ENCODE measurements at places on chromosomes 6 and 20.

GRCh38 chr6:36142971-36143838, 12.9 kb downstream of the MAPK13 start:
- DNase-seq = no peak

- DNase-seq = no peak
Measured at GRCh38 chr20:22824077-22824476, 211.0 kb upstream of the SSTR4 start.

- no peak for DNase-seq
Measured at GRCh38 chr6:33935439-33936080, 131.8 kb upstream of the MLN start.

DNA sequence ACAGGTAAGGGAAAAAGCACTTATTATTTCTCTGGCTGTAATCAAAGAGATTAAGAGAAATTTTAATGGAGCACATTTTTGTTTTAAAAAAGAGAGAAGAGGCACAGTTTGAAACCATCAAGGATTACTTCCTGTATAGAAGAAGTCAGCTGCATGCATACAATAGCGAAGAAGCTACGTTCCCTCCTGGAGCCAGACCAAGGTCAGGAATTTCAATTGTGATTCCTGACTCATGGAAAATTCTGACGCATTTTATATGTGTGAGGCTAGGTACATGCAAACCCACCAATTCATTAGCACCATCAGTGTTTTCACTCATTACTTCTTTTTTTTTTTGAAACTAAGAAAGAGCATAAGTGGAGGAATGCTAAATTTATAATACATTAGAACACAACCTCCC, 232.7 kb upstream of the SGK1 start:
- no peak for DNase-seq

GRCh38 chr6:45699663-45700062, 316.0 kb downstream of the CLIC5 start:
- DNase-seq = no peak

- no peak for DNase-seq
Measured at GRCh38 chr6:15906420-15907016, 222.4 kb upstream of the MYLIP start.

DNA sequence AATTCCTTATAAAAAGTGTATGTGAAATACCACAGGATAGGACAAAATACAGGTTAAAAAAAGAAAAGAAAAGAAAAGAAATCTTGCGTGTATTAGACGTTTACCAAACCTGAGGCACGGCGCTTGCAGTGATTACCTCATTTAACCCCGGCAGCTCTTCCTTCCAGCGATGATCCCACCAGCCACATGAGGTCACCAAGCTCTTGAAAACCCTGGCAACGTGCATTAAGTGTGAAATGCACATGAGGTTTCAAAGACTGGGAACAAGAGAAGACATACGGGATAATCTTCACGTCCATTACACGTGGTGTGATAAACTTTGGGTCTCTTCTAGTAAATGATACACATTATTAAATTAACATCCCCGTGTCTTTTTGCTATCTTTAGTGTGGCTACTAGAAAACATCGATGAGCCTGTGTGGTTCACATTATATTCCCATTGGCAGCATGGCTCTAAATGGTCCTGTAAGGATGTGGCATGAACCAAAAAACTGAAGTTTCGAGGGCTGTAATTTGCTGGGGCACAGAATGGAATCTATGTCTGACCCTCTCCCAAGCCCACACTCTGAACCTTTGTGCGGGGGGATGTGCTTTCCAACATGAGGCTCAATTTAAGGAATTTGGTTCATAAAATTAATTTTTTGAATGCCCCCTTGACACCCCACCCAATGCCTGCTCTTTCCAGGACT, 59.2 kb upstream of the THBS2 start:
- DNase-seq = no peak

DNA sequence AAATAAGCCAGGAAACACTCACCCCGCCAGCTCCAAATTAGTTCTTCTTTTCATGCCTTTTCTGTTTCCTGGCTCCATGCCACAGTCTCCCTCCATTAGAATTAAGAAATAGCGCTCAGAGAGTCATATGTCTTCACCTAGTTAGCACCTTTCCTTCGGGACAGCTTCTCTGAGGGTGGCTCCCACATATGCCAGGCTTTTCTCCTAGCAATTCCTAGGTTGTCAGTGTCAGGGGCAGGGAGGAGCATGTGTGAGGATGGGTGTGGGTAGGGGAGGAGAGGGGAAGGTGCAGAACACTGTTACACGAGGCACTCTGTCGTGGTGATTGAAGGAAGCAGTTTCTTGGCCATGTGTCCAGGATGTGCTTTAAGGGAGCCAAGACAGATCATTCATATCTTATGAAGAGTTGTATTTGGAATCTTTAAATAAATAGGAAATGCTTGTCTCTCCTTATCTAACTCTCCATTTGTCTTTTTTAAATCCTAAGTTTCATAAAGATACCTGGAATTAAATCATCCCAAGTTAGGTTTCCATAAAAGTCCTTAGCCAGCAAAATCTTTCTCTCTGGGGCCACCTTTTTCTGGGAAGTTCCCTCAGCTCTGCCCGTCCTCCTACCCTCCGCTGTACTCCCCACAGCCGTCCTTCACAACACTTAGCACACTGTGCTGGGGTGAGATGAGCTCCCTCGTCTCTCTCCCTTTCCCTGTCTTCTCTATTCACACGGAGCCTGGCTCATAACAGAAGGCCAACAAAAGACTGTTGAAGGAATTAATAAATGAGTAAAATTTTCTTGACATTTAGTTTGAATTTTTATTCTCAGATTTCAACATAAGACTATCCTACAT, 361.0 kb downstream of the CD83 start:
- DNase-seq = no peak

GRCh38 chr6:81996414-81996813, 243.9 kb upstream of the TENT5A start:
- DNase-seq = no peak

DNA sequence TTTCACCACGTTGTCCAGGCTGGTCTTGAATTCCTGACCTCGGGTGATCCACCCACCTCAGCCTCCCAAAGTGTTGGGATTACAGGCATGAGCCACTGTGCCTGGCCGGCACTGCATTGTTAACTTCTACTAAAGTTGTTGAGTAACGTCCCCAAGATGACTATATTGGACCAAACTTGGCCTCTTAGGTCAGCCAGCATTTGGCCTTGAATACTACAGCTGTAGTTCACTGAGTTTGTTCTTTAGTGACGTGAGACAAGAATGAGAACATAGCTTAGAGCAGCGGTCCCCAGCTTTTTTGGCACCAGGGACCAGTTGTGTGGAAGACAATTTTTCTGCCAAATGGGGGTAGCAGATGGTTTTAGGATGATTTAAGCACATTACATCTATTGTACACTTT, 237.1 kb downstream of the TBC1D7 start:
- DNase-seq = no peak

DNA sequence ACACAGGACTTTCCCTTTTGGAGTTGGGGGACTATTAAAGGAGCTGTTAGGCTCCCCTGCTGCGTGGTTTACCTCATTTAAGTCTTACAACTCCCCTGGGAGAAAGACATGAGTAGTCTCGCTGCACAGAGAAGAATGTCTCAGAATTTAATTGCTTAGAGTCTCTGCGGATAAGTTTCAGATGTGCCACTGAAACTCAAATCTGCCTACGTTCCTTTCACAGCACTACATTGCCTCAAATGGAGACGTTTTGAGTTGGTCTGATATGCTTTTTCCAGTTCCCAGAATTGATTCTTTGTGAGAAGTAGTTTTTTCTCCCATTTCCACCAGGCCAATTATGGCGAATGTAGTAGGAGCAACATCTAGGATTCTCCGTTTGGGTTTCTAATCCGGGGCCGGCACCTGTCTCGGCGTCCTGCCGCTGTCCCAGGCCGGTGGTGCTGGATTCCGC, 532 bp upstream of the SLC35F1 start:
- DNase-seq = no peak

DNA sequence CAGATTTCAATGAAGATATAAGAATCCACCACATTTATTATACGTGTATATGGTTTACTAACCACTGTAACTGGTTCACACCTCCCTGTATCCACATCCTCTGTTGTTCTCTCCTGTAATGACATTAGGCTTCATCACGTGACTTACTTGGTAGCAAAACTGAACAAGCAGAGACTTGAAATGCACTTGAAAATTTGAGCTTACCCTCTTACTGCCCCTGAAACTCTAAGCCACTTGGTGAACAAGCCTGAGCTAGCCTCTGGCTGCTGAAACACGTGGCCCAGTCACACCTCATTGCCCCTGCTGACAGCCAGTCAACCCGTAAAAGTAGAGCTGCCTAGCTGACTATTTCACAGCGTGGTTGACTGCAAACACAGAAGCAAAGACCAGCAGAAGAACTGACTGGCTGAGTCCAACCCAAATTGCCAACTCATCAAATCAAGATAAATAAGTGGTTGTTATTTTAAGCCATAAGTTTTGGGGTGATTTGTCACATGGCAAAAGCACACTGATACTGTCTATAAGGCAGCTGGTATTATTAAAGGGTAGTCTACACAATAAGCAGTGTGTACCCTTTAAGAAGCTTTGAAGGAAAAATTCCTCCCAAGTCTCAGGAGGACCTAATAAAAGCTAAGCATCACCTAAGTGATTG, 109.0 kb downstream of the RALGAPA2 start:
- peak; percentile 27 for DNase-seq

GRCh38 chr6:100877851-100878250, 3.3 kb downstream of the ASCC3 start:
- DNase-seq = no peak

GRCh38 chr6:56938649-56939191, 16.2 kb upstream of the BEND6 start:
- DNase-seq = no peak

- DNase-seq = no peak
Measured at GRCh38 chr6:90691823-90692222, 105.0 kb upstream of the MAP3K7 start.
